ENCODE measurements at places on chromosomes 4 and X.

DNA sequence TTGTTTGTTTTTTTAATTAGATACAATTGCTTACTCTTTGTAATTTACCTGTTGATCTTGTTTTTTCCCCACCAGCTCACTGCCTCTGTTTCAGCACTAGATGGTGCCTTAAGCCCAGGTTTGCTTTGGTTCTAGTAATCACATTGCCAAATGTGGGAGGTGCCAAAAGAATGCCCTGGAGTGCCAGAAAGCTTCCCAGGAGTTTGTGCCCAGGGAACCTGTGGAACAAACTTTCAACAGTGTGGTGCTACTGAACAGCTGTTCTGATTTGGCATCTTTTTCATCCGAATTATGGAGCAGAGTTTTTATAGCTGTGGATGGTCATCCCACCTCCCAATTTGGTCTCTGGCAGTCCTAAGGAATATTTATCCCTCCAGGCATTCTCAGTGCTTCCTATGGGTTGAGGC lies 1000.7 kb downstream of the STIM2 start:
- DNase-seq, result no peak

DNA sequence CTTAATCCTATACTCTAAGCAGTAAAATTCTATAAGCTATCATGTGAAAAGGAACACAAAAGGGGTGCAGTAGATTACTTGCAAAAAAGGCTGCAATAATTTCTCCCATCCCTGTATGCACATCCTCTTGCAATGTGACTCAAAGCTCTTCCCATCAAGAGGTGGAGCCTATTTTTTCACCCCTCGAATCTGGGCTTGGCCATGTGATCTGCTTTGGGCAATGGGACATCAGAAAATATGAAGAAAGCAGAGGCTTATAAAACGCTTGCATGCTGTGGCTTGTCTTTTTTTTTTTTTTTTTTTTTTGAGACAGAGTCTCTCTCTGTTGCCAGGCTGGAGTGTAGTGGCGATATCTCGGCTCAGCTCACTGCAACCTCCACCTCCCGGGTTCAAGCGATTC lies 33.0 kb downstream of the GEMIN8 start:
- DNase-seq, result no peak

DNA sequence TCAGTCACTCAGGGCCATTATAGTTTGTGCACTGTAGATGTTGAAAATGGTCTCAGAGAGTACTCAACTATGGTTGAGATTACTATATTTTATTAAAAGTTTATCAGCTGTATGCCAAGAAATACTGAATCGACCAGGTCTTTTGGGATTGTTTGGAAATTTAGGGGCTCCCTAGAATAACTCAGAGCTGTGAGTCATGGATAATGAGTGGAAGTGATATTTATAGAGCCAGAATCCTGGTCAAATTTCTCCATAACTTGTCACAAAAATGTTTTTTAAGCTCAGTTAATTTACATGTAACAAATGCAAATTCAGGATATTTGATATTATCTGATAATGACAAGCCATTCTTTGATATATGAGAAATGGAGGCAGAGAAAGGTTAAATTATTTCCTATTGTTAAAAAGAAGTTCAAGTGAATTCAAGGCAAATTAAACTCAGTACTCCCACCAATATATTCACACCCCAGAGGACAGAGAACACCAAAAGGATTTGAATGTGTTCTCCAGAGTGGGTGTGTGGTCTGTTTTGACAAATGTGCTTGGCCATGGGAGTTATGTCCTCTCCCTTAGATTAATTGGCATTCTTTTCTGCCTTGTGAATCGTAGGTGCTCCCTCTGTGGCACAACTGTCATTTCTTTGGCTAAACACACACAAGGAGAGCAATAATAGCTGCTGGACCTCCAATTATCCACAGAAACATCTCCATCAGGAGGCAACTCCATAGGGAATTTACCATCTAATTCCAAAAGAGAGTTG lies 37.7 kb downstream of the ARHGAP24 start:
- no peak for DNase-seq

DNA sequence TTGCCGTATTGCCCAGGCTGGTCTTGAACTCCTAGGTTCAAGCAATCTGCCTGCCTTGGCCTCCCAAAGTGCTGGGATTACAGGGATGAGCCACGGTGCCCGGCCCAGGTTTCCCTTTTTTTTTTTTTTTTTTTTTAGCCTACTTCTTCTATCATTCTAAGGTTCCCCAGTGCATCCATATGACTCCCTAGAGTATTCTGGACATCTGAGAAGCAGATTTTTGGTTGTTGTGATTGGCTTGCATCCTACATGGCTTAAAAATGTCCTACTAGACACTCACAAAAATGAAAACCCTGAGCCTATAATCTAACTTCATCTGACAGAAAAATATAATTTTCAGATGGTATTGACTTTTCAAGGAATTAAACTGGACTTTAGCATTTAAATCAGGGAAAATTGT lies 41.7 kb downstream of the SMIM14 start:
- DNase-seq, result no peak

GRCh38 chr4:88881227-88881569 lies 175.8 kb downstream of the FAM13A start:
- DNase-seq, result no peak

DNA sequence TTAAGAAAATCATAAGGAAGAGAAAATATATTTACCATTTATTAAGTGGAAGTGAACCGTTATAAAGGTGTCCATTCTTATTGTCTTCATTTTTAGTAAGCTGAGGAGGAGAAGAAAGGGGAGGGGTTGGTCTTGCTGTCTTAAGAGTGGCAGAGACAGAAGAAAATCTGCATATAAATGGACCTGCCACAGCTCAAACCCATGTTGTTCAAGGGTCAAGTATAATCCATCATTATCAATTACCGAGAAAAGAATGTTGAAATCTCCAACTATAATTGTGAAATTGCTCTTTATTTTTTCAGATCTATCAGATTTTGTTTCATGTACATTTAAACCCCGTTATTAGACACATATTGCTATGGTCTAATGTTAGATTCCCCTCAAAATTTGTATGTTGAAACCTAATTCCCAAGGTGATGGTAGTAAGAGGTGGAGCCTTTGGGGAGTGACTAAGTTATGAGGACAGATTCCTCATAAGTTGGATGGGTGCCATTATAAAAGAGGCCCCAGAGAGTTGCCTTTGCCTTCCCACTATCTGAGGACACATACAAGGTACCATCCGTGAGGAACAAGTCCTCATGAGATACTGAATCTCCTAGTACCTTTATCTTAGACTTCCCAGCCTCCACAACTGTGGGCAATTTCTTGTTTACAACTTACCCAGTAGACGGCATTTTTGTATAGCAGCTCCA lies 58.5 kb upstream of the SMAD1 start:
- no peak for DNase-seq

DNA sequence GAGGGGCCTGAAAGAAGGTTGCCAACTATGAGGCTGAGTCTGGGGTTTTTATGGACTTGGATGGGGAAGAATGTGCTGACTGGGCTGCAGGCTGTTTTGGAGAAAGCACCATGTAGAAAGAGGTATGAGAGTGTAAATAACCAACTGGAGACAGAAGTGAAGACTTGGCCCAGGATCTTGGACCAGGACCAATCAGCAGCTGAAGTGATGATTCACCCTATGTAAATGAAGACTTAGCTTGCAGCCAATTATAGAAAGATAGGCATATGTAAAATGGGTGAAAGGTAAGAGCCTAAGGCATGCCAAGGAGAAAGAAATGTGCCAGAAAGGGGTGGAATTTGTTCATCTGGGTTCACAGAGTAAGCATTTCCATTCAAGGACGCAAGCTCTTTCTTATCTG lies 856.7 kb upstream of the PRKX start:
- DNase-seq, result no peak

All from lower lobe of right lung (tissue), 2 donors.